ENCODE measurements at places on chromosomes 2 and 18.

GRCh38 chr18:27595113-27595838 is 410.2 kb upstream of the CHST9 start:
- no peak for DNase-seq

DNA sequence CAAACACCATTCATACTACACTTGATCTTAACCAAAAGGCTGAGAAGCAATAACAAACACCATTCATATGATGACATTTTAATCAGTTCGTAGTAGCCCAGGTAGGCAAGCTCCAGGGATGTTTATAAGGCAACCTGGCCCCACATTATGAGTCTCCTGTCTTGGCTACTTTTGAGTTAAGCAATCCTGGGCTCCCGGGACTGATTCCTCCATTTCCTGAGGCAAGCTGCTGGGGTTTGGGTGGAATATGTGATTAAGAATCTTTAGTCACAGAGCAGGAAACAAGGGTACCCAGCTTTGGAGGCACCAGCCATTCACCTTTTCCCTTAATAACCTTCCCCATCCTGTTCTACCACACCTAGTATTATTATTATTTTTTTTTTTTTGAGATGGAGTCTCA is 24.5 kb upstream of the SPRED2 start:
- DNase-seq = no peak

- no peak for DNase-seq
These were observed 65.3 kb downstream of the PMS1 start for GRCh38 chr2:189849550-189849949.

GRCh38 chr2:181628590-181629585 is 28.0 kb downstream of the CERKL start:
- DNase-seq = no peak

DNA sequence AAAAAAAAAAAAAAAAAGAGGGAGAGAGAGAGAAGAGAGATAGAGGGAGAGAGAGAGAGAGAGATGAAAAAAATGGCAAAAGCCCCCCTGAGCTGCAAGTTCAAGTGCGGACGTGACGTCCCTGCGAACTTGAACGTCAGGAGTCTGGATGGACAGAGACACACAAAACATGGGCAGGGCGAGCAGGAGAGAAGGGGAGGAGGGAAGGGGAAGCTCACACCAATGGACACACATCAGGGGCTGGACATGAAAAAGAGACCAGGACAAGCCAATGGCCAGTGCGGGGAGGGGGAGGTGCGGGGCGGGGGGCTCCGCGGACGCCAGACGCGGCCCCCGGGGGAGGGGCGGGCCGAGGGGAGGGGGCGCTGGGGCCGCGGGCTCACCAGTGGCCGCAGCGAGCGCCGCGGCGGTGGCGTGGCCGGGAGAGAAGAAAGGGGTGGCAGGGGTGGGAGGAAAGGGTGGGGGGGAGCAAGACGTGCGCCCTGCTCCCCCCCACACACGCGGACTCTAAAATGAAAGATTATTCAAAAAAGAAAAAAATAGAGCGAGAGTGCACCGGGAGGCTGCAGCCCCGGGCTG is at the start of gene BCL11A:
BCL11A (minus strand) TSS at position 160 of the 579 bp plus-strand sequence. CDS start 384 bp downstream, outside the sequence.
- DNase-seq = peak; percentile 44

All from NCI-H748 treated with DMSO at 0.1 percent for 48 hours (cell line).